A549 treated with DMSO at 1 μM for 4 hours (cell line): ENCODE measurements at places on chromosomes 4 and X. TPM values are rescaled to one million over a fixed set of nuclear protein-coding genes. Genes with fewer than 3 reads are reported as not detected.

The FAM200B gene
- total RNA-seq = 30.7 to 39.5 TPM (median 34.0 TPM) in 5 replicates

The SMAD1 gene
- 9.3 to 13.0 TPM (median 11.7 TPM) in 5 replicates for total RNA-seq

The SYTL4 gene
- 1.1 to 3.2 TPM (median 2.3 TPM) in 5 replicates for total RNA-seq

The MTNR1A gene
- total RNA-seq = 0.22 to 0.52 TPM (median 0.40 TPM) in 4 of 5 replicates, not detected in the other

The CT45A1 gene
- total RNA-seq = not detected in 5 replicates

The MEPE gene
- not detected in 5 replicates for total RNA-seq

The HSFX2 gene
- total RNA-seq = 0.13 TPM in 1 of 5 replicates, not detected in the others
